ENCODE measurements at places on chromosomes 7 and 10.

DNA sequence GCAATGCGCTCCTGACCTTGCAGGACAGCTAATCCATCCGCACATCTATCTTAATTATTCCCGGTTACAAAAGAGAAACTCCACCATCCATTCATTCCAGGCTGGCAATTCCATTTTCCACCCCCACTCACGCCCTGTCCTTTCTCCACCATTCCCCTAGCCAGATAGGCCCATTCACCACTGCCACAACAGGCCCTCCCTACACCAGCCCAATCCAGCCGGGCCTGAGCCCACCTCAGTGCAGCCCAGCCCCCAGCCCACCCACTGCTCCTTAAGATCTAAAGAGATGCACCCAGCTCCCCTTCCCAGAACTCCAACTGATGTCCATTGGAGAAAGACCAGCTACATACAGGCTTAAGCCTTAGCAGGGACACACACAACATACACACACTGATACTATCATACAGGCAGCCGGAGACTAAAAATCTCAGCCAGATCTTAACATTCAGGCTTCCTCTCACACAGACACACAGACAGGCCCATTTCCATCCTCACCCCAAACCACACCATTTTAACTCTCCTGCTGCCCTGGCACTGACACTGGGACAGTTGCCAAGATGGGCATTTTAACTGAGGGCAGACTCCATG lies 38.0 kb upstream of the PAX2 start:
- DNase-seq = no peak

GRCh38 chr7:48427671-48428070 lies 256.4 kb downstream of the ABCA13 start:
- no peak for DNase-seq

DNA sequence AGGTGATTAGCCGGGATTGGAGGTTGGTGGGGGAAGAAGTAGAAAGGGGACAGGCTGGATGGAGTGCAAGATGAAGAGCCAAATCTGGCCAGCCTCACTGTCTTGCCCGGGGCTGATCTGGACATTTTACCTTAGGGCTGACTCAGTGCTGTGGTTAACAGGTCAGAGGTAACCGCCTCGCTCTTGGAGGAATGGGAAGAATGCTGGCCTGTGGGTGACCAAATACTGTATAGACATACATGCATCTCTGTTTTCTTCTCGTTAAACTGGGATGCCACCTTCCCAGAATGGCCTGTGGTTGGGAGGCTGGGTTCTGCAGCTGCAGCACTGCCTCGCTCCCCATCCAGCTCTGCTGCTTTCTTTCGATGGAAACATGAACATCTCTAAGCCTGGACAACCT lies 120.0 kb downstream of the SEC23IP start:
- DNase-seq = no peak

DNA sequence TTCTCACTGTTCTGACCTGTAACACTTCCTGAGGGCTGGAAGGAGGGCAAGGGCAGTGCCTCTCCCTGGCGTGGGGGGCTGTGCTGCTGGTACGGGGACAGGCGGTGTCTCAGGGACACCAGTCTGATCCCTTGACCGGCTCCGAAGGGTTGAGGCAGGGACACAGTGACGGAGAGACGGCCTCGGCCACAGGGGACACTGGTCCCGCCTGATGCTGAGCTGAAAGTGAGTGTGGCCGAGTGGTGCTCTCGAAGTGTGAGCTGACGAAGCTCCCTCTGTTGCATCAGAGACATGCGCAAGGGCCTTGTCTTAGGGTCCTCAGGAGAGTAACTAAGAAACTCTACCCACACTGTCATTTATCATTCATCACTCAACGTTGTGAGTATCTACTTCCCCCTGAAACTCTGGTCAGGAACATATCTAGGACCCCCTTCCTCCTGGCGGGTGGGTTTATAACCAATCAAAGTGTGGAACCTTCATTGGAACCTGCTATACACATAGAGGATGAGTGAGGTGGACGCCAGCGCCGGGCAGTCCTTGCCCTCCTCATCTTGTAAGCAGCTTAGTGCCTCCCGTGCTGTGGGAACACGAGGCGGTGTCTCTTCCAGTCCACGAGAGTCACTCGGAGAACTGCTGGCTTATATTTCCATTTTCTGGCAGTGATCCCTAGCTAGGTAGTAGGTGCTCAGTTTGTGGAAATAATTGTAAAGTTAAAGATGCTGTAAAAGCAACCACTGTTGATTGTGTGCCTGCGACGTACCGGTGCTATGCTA lies 283.1 kb downstream of the DNAJB6 start:
- no peak for DNase-seq

DNA sequence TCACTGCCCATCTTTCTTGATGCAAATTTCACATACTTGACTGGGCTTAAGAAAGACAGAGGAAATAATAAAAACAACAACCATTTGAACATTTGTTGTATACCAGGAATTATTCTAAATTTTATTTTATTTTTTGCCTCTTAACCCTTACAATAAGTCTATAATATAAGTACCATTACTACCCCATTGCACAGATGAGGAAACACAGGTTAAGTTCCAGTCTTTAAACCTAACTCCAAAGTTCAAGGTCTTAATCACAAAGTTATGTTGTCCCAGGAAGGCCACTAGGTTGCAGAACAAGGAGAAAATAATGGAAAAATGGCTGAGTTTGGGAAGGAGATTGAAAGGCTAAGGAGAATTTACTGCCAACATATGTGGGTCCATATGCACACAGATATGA lies 3.5 kb downstream of the FKBP14 start:
- DNase-seq = no peak

- DNase-seq = no peak
Measured at GRCh38 chr10:46995234-46995633, 84.0 kb downstream of the PTPN20 start.

DNA sequence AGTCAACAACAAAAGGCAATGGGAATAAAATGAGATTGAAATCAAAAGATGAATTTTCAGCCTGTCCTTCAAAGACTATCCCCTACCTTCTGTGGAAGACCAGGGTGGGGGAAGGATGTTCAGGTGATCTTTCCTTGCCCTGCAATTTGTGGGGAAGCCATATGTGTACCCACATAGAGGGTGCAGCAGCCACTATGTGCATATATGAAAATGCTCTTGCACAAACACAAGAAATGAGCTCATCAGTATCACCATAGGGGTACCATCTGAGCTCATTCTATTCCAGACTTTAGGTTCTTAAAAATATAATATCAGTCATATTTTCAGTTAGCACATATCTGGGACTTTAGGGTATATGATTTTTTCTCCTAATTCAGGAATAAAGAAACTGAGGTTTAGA lies 17.7 kb downstream of the GIMAP5 start:
- DNase-seq = no peak

DNA sequence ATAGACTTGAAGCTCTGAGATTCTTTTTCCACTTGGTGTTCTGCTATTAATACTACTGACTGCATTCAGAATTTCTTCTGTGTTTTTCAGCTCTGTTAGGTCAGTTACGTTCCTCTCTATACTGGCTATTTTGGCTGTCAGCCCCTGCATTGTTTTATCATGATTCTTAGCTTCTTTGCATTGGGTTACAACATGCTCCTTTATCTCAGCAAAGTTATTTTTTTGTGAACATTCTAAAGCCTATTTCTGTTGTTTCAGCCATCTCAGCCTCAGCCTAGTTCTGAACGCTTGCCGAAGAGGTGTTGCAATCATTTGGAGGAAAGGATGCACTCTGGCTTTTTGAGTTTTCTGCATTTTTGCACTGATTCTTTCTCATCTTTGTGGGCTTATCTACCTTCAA lies 201.5 kb upstream of the GNAI1 start:
- no peak for DNase-seq

- DNase-seq = no peak
Measured at GRCh38 chr7:117186218-117187010, 136.4 kb downstream of the WNT2 start.

GRCh38 chr7:87075671-87076404 lies 16.4 kb upstream of the ELAPOR2 start:
- no peak for DNase-seq

- peak; percentile 36 for DNase-seq
Measured at GRCh38 chr7:30727061-30727945, 24.6 kb upstream of the INMT start.

GRCh38 chr7:28407651-28408050 lies 4.7 kb upstream of the CREB5 start:
- no peak for DNase-seq

GRCh38 chr10:43383204-43383971 lies 12.0 kb downstream of the FXYD4 start:
- DNase-seq = no peak

GRCh38 chr7:103487419-103487818 lies 41.4 kb upstream of the SLC26A5 start:
- DNase-seq = no peak

DNA sequence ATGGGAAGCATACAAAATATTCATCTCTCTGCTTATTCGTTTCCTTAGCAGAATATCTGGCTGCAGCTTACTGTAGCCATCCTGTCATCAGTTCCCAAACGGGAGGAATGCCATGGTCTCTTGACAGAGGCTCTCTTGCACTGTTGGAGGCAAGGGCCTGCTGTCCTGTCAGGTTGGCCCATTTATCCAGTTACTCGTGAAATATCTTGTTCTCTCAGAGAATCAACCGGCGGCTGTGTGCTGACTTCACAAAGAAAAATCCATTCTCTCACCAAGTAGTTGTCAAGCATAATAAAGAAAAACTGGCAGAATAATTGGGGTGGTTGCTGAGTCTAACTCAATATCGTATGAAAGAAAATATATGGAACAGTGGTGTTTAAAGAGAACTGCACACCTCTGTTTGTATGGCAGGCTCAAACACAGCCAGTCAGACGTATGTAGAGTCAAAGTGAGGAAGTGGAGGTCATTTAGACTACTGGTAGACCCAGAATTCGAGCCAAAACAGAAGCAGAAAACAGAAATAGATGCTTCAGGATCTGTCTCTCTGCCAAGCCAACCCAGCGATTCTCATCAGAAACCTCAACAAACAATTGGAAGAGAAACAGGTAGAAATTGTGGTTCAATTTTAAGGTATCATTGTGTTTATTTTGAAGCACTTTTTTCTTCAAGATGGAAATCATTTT lies 349.2 kb upstream of the PRKCQ start:
- no peak for DNase-seq

- DNase-seq = no peak
Measured at GRCh38 chr7:46518713-46519112, 597.6 kb upstream of the IGFBP3 start.

DNA sequence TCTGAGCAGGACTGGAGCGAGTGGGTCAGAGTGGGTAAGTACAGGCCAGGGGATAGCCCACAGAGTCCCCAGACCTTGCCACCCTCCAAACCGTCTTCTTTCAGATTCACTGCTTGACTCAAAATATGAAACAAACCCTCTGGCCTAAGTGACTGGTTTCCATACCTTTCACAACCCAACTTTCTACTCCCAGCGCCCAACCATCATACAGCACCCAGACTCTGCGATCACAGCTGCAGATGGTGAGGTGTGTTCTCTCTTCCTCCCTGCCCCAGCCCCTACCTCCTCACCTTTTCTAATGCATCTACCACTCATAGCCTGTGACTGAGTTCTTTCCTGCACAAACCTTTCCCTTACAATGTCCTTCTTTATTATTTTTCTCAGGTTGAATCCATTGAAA lies 92.0 kb upstream of the CELF2 start:
- no peak for DNase-seq

- DNase-seq = no peak
Measured at GRCh38 chr10:76946270-76946669, 691.3 kb downstream of the KCNMA1 start.

DNA sequence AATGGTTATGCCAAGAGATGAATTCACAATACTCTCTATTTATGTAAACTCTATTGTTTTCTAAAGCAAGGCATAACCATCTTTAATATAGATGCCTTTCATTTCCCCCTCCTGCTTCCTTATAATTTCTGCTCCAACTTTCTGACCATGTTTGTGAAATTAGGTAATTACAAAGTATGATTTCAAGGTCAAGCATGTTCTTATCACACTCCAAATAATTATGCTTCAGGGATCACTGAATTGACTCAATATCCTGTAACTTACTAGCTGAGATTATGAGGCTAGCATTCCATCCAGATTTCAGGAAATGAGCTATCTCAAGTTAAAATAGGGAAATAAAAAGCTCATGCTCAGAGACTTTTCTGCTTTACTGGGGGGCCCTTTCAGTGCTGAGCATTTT lies 655.9 kb upstream of the IGFBP3 start:
- no peak for DNase-seq

GRCh38 chr10:6507311-6507710 lies 72.8 kb downstream of the PRKCQ start:
- DNase-seq = no peak

- no peak for DNase-seq
Measured at GRCh38 chr10:115456812-115457211, 363.6 kb downstream of the ATRNL1 start.

- no peak for DNase-seq
Measured at GRCh38 chr7:41921453-41921981, 218.6 kb upstream of the INHBA start.

- no peak for DNase-seq
Measured at GRCh38 chr10:75654772-75655171, 223.3 kb downstream of the LRMDA start.

DNA sequence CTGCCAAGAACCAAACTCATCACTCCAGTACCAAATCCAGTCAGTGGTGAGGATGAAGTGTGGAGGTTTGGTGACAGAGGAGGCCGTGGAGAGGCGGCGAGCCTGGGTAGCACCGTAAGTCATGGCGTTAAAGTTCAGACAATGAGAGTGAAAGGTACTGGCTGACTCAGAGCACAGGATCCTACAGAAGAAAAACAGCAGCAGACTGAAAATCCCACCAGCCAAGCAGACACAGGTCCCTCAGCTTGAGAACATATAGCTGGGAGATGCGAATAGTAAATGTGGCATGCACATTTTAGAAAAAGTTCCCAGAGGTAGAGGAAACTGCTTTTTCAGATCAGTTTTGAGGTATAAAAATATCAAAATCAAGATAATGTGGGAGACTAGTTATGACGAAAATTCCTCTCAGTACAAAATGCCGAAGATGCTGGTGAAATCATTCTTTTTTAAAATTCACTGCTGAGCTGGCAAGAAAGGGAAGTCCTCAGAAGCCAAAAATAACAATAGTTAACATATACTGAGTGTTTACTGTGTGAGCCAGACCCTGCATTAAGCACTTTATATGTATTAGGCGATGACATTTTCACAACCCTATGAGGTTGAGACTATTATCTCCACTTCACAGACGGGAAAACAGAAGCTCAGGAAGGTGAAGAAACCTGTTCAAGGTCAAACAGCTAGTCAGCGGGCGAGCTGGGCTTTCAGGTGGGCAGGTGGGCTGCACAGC lies 20.9 kb downstream of the PARP12 start:
- no peak for DNase-seq

DNA sequence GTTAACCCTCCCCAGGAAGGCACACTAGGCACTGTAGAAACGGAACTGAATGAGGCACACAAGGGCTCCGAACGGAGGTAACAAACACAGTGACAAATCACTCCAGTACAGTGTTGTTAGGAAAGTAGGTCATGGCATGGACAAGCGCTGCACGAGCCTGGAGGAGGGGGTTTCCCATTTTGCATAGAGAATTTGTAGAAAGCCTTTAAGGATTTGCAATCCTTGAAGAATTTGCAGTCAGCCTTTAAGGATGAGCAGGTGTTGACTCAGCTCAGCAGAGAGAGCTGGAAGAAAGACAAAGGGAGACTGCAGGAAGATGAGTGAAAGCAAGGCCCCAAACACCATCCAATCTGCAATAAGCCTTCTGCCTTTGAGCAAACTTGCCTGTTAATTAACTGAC lies 51.1 kb upstream of the PPP1R3C start:
- no peak for DNase-seq

Data from T-helper 9 cell (primary cell).